Iris pigment epithelial cell (primary cell): ENCODE measurements at places on chromosomes 6 and 20.
A peak's percentile ranks its signal among the peaks of the same experiment; 100 is the strongest.

- no peak for DNase-seq
These were observed 16.8 kb upstream of the HINT3 start for GRCh38 chr6:125939791-125940190.

GRCh38 chr6:46377209-46377608 lies 114.0 kb downstream of the RCAN2 start:
- no peak for DNase-seq

DNA sequence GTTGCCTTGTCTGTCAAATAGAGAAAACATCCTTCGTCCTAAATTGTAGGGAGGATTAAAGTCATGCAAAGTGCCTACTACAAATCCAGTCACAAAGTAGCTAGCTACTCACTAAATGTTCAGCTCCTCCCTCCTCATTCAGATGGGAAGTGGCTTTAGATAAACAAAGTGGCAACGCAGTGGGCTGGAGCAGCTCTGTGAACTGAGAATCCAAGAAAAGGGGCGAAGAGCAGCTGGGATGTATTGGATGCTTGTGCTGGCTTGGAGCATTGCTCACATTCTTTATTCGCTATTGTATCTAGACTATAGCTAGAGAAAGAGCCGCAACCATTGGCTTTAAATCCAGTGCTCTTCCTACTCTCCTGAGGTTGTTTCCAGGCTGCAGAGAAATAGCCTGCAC lies 10.3 kb downstream of the MOG start:
- DNase-seq: no peak

DNA sequence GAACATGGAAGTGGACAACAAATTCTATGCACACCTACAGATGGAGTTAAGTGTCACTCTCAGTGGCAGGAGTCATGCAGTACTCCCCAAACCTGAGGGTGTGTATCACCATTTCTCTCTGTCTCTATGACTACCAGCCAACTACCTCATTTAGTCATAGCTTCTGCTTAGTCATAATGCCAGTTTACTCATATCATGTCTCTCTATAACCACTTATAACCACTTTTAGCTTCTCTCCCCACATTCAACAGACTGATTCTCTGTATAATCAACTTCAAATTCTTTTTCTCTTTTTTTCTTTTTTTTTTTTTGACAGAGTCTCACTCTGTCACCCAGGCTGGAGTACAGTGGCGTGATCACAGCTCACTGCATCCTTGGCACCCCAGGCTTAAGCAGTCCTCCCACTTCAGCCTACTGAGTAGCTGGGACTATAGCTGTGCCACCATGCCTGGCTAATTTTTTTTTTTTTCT lies 13.8 kb upstream of the GTF3C6 start:
- peak; percentile 87 for DNase-seq

- DNase-seq: no peak
These were observed 10.1 kb downstream of the CRISP1 start for GRCh38 chr6:49856282-49856681.

DNA sequence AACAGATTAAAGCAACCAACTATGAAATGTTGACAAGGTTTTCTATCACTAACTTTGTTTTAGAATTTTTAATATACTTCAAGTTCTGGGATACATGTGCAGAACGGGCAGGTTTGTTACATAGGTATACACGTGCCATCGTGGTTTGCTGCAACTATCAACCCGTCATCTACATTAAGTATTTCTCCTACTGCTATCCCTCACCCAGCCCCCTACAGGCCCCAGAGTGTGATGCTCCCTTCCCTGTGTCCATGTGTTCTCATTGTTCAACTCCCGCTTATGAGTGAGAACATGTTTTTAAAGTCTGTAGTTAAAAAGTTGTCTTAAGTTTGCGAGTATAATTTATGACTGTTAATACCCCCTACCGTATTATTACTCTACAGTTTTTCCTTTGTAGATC lies 844.3 kb upstream of the MANEA start:
- DNase-seq: no peak

- peak; percentile 48 for DNase-seq
These were observed 479.0 kb upstream of the CITED2 start for GRCh38 chr6:139853302-139853992.

GRCh38 chr6:107624050-107624449 lies 134.1 kb downstream of the SOBP start:
- DNase-seq: no peak

DNA sequence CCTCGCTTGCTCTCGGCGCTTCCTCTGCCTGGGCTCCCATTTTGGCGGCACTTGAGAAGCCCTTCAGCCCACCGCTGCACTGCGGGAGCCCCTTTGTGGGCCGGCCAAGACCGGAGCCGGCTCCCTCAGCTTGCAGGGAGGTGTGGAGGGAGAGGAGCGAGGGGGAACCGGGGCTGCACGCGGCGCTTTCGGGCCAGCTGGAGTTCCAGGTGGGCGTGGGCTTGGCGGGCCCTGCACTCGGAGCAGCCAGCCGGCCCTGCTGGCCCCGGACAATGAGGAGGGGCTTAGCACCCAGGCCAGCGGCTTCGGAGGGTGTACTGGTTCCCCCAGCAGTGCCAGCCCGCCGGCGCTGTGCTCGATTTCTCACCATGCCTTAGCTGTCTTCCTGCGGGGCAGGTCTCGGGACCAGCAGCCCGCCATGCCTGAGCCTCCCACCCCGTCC lies 10.2 kb upstream of the SRPK1 start:
- DNase-seq: no peak

GRCh38 chr6:148044921-148045320 lies 297.7 kb upstream of the SASH1 start:
- DNase-seq: peak; percentile 29

- no peak for DNase-seq
These were observed 73.3 kb downstream of the SYCP2L start for GRCh38 chr6:10960171-10960570.

DNA sequence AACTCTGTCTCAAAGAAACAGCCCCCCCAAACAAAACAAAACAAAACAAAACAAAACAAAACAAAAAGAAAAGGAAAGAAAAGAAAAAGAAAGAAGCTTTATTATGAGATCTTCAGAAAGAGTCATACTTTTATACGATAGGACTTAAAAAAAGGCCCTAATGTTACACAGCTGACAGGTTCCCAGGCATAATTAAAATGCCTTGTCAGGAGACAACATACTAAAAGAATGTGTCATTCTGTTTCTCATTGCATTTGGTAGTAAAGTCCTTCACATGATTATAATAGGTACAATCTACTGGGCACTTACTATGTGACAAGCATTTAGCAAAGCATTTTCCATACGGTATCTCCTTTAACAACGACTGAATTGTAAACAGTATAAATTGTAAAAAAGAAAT lies 36.4 kb upstream of the RPN2 start:
- peak; percentile 34 for DNase-seq

- no peak for DNase-seq
These were observed 154.0 kb downstream of the PRL start for GRCh38 chr6:22142856-22143255.

- no peak for DNase-seq
These were observed 19.0 kb downstream of the OR2H2 start for GRCh38 chr6:29603930-29604329.

DNA sequence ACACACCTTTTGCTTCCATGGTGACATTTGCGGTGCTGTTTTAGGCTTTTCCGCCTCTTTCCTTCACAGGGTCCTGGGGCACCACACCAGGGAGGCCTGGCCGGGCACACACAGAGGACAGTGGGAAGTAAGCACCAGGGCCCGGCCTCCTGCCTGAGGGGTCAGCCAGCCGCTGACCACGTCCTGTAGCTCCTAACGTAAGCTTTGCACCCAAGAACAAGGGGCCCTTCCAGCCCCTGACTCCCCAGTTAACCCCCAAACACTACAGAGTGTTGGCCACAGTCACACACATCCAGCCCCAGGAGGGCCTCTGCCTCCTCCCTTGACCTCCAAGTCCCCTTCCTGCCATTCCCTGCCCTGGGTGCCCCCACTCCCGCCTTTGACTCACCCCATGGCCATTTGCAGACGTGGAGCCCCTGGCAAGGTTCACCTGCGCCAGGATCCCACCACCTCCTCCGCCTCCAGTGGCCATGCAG lies 54.7 kb downstream of the YTHDF1 start:
- DNase-seq: no peak

DNA sequence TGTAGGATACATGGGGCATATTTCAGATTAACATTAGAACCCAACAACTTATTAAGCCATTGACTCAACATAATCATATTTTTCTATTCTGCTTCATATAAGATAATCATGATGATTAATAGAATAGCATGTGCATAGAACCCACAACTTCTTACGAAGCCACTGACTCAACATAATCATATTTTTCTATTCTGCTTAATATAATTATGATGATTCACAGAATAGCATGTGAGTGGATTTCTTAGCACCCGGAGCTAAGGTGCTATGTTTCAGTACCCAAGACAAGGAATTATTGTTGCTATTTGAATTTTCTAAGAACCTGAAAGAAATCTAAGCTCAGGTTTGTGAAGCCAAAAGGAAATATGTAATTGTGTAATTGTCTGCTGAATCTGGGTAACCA lies 96.8 kb downstream of the TENT5A start:
- DNase-seq: peak; percentile 22

DNA sequence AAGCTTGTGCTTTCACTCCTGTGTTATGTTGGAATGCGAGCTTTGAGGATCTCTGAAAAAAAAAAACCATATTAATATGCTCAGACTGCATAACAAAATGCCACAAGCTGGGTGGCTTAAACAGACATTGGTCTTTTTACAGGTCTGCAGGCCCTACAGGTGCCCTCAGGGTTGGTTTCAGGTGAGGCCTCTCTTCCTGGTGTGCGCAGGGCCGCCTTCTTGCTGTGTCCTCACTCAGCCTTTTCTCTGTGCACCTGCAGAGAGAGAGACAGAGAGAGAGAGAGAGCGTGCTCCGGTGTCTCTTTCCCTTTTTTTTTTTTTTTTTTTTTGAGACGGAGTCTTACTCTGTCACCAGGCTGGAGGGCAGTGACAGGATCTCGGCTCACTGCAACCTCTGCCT lies 114.1 kb upstream of the SNX9 start:
- no peak for DNase-seq

DNA sequence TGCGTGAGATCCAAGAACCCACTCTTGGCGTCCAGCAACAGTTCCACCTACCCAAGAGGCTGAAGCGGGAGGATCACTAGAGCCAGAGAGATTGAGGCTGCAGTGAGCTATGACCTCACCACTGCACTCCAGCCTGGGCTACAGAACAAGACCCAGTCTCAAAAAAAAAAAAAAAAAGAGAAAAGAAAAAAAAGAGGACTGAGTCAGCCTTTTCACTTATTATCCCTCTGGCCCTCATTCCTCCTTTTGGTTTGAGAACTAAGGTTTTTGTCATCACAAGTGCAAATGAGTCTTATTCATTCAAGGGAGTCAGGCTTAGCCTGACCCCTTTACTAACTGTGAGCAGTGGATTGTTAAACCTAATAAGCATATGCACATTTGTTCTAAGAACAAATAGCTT lies 37.9 kb upstream of the JARID2 start:
- DNase-seq: peak; percentile 7

DNA sequence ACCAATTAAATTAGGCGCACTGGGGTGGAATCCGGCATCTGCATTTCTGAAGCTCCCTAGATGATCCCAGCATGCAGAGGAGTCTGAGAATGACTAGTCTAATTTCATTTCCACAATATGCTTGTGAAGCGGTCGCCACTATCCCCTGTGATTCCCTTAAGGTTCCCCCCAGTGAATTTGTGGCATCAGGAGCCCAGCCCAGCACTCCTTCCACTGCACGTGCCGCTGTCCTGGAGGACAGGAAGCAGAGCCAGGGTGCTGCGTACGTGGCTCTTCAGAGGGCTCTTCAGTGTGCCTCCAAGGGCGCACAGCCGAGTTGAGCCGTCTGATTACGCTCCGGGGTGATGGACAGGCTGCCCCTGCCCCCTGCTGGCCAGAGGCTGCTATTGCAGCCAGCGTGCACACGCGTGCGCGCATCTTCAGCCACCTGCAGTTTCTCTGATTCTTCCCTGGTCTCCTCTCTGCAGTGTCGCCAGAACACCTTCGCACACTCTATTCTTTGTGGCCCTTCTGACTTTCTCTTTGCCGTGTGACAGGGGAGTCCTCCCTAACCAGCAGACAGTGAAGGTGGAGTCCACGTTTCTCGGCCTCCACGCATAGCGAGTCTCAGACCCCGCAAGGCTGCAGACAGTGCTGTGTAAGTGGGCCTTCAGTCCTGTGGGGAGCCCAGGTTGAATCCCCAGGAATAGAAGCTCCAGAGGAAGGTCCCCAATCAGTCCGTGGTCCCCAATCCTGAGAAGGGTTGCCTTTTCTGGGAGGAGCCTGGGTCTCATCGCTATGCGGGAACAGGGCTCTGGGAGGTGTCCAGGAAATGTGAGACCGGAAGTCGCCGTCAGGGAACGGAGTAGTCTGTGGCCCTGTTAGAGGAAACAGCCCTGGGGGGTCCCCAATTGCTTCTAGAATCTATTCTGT lies 16.5 kb upstream of the NCR2 start:
- DNase-seq: peak; percentile 83

DNA sequence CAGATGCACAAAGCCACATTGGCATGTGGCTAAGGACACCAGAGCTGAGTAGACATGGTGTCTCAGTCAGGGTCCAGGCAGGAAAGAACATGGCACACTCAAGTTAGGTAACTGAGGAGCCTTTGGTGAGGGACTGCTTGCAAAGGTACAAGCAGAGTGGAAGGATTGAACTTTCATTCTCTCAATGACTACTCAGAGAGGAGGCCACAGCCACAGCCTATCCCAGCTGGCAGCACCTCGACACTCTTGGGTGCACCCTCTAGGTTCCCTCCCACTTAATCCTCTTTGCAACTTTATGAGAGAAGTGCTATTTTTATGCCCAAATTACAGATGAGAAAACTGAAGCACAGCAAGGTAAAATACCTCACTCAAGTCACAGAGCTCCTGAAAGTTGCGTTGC lies 73.4 kb downstream of the ISM1 start:
- DNase-seq: no peak

GRCh38 chr6:157323255-157323965 lies at the start of gene TMEM242:
TSS of gene TMEM242 (minus strand) at chr6:157323519. CDS start at chr6:157323499, 20 bp downstream.
- DNase-seq: peak; percentile 96

- DNase-seq: no peak
These were observed 27.4 kb downstream of the PMEPA1 start for GRCh38 chr20:57682184-57683101.

DNA sequence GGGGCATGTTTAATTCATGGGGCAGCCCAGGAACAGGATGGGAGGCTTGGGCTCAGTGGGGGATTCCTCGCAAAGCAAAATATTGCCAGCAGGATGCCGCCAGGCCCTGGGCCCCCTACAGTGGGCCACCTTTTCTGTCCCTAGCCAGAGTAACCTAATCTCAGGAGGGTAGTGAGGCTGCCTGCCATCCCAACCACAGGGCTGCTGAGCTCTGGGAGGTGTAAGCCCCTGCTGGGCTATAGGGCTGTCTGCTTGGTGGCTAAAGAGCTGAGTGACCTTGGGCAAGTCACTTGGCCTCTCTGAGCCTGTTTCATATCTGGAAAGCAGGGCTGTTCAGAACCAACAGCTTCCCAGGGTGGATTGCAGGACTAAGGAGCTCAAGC lies 35.7 kb upstream of the CDH22 start:
- no peak for DNase-seq

- DNase-seq: peak; percentile 94
These were observed 30.5 kb upstream of the IPCEF1 start for GRCh38 chr6:154386848-154387717.

- DNase-seq: peak; percentile 77
These were observed 48.2 kb downstream of the GMDS start for GRCh38 chr6:2197177-2197671.

- DNase-seq: no peak
These were observed 84.7 kb downstream of the FOXA2 start for GRCh38 chr20:22499515-22500166.
